ENCODE measurements at places on chromosomes 3 and 15. TPM values are rescaled to one million over a fixed set of nuclear protein-coding genes. Genes with fewer than 3 reads are reported as not detected.

The GP5 gene
- 0.16 TPM for polyA plus RNA-seq

The FAM3D gene
- not detected for polyA plus RNA-seq

The PIERCE2 gene
- 13.1 TPM for polyA plus RNA-seq

The SEMA5B gene
- 3.8 TPM for polyA plus RNA-seq

The ARHGEF26 gene
- 5.7 TPM for polyA plus RNA-seq
